ENCODE measurements at places on chromosomes 13 and 19.
A peak's percentile ranks its signal among the peaks of the same experiment; 100 is the strongest.

DNA sequence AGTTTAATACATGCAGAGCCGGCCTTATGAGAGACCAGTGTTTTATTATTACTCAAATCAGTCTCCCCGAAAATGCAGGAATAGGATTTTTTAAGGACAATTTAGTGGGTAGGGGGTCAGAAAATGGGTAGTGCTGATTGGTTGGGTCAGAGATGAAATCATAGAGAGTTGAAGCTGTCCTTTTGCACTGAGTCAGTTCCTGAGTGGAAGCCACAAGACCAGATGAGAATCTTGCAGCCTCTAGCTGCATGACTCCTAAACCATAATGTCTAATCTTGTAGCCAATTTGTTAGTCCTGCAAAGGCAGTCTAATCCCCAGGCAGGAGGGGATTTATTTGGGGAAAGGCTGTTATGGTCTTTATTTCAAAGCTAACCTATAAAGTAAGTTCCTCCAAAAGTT lies 1163.9 kb downstream of the DIAPH3 start:
- no peak for DNase-seq
- no peaks in the 10 kb centered on the region for H3K27me3 ChIP-seq
- H3K4me3 ChIP-seq: no peak overlapping the region

GRCh38 chr13:77335543-77335942 lies 8.6 kb upstream of the MYCBP2 start:
- no peak for DNase-seq
- H3K36me3 ChIP-seq: no peaks in the 10 kb centered on the region
- H3K27me3 ChIP-seq: peaks cover 97% of the 10 kb centered on the region
- H3K4me3 ChIP-seq: no peak overlapping the region
- H3K27ac ChIP-seq: no peak overlapping the region

- no peaks in the 10 kb centered on the region for H3K36me3 ChIP-seq
- H3K27ac ChIP-seq: no peak overlapping the region
- H3K4me3 ChIP-seq: no peak overlapping the region
- no peaks in the 10 kb centered on the region for H3K27me3 ChIP-seq
- H3K4me1 ChIP-seq: peaks cover 19% of the 10 kb centered on the region
Measured at GRCh38 chr13:94053986-94054593, 425.4 kb downstream of the DCT start.

DNA sequence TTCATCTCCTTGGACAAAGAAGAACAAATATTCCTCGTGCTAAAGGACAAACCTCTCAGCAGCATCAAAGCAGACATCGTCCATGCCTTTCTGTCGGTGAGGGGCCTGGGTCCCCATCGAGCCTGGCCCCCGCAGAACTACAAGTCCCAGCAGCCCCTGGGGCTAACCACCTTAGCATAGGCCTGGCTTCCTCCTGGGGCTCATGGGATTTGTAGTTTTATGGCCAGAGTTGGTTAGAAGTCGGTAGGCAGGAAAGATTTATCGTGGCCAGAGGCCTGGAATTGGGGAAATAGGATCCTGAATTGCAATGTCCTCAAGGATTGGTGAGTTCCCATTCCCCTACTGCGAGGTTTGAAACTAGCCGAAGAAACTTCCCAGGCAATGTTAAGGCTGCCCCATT lies 19.6 kb downstream of the TMEM150B start:
- DNase-seq: peak; percentile 79
- no peak overlapping the region for H3K4me3 ChIP-seq
- no peaks in the 10 kb centered on the region for H3K4me1 ChIP-seq
- H3K27me3 ChIP-seq: no peaks in the 10 kb centered on the region

DNA sequence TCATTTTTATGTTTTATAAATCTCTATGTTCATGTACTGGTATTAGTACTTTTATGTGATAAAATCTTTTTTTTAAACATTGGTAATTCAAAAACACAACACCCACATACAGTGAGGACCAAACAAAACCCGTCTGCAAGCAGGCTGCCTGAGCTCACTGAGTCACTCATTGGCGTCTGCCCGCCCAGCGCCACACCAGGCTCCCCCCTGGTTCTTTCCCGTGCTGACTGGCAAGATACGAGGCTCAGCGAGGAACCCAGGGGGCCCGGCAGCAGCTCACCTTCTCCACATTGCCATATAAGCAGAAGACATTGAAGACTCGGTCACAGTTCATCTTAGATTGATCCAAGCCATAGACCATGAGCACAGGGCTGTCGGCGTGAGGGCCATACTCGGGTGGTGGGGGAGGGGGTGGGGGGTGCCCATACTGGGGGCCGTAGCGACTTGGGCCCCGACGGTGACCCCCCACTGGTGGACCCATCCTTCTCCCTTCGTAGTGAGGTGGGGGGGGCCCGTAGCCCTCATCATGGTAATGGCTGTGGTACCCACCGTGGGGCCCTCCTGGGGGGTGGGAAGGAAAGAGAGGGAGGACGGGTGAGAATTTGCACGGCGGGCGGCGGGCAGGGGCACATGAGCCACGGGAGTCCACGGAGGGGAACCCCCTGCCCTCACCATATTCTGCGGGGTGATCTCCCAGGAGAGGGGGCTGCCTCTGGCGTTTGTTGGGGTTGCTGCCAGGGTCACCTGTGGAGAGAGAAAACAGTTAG lies 8.4 kb upstream of the ECH1 start:
- no peaks in the 10 kb centered on the region for H3K4me1 ChIP-seq
- no peak overlapping the region for H3K4me3 ChIP-seq
- DNase-seq: no peak
- no peaks in the 10 kb centered on the region for H3K27me3 ChIP-seq
- H3K27ac ChIP-seq: no peak overlapping the region

- no peak for DNase-seq
- H3K36me3 ChIP-seq: no peaks in the 10 kb centered on the region
- no peak overlapping the region for H3K4me3 ChIP-seq
- no peaks in the 10 kb centered on the region for H3K27me3 ChIP-seq
Measured at GRCh38 chr19:33446330-33447293, 73.1 kb downstream of the CEBPG start.

DNA sequence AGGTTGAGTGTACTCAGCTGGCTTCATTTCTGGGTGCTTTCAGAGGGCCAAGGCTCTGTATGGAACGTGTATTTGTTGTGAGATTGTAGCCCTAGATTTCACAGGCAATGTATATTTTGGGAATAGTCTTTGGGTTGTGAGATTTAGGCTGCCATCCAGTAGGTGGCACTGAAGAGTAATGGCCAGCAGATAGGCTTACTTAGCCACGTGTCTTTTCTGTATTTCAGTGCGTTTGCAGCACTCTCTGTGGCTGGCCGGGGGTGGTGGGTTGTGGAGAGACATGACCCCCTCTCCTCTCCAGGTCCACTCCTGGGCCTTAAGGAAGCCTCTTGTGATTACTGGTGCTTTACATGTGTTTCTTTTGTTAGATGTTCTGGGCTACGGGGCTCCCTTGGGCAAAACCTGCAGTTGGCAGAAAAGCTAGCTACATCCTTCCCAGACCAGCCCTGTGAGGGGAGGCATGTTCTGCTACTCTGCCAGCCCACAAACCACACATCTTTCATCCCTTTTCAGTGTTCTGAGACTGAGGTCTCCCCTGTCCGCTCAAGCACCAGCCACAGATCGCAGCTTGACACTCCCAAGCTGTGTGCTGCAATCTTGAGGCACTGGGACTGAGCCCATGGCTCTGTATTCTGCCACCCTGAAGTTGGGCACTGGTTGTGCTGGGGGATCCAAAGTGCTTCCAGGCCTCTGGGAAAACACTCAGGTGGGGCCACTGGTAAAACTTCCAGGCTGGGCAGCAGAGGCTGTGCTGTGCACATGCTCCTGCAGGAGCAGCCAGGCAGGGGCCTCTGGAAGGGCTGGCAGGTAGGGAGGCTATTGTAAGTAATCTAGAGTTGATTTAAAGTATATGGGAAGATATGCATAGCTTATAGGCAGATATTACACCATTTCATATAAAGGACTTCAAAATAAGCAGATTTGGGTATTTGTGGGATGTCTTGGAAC lies 1096.8 kb upstream of the PCDH20 start:
- no peaks in the 10 kb centered on the region for H3K27me3 ChIP-seq
- peak; percentile 84 for DNase-seq
- no peaks in the 10 kb centered on the region for H3K36me3 ChIP-seq
- peaks cover 6% of the 10 kb centered on the region for H3K4me1 ChIP-seq

DNA sequence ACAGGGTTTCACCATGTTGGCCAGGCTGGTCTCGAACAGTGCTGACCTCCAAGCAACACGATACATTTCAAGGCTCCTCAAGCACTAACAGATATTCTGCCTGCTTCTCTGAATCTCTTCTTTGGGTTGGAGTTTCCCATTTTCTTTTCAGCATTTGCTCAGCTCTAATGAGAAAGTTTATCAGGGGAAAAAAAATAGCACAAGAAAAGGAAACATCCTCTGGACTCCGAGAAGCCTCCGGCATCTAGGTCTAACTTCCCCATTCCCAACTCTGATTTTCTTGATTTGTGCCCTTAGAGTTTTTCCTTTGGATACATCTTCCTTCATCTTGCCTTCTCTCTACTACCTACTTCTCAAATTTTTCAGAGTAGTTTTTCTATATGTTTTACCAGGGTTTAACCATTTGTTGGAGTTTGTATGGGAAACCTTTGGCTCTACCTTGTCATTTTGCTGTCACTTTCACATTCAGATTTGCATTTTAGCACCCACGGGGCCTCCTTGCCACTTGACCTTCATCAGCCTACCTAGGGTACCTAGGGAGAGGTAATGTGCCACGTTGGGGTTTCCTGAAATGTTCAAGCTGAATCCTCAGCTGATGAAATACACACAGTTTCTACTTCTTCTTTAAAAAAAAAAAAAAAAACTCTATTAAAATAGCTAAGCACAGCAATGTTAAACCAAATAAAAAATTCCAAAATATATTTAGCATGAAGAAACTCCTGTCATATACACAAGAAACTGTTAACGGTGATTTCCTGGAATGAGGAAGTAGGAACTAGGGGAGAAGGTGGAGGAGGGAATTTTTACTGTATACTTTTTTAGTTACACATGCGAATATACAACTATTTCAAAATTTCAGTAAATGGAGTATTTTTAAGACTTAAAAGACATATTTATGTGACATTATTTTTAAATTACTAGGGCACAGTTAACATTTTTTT lies 5.1 kb upstream of the USP12 start:
- H3K27ac ChIP-seq: no peak overlapping the region
- no peak for DNase-seq
- H3K4me3 ChIP-seq: no peak overlapping the region
- H3K4me1 ChIP-seq: peaks cover 3% of the 10 kb centered on the region

- H3K36me3 ChIP-seq: no peaks in the 10 kb centered on the region
- peak overlapping the region; percentile 64 for H3K4me3 ChIP-seq
- H3K27ac ChIP-seq: no peak overlapping the region
Measured at GRCh38 chr19:14271840-14272239, 65.9 kb upstream of the ADGRL1 start.

DNA sequence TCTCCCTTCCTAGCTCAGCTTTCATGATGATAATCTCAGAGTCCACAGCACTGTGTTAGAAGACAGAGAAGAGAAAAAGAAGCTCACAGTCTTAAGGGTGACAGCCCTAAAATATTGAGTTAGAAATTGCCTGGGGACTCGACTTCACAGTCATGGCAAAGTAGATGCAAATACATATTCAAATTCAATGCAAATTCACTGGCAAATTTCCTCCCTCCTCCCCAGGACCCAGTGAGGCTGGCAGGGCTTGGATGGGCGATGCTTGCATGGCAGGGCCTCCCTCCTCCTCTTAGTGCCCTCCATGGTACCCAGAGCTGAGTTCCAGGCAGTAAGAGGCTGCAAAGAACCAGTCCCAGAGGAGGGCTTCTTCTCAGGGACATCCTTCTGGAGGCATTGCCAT lies 115.6 kb upstream of the UQCRFS1 start:
- DNase-seq: no peak
- H3K36me3 ChIP-seq: no peaks in the 10 kb centered on the region
- no peaks in the 10 kb centered on the region for H3K27me3 ChIP-seq
- no peak overlapping the region for H3K4me3 ChIP-seq

DNA sequence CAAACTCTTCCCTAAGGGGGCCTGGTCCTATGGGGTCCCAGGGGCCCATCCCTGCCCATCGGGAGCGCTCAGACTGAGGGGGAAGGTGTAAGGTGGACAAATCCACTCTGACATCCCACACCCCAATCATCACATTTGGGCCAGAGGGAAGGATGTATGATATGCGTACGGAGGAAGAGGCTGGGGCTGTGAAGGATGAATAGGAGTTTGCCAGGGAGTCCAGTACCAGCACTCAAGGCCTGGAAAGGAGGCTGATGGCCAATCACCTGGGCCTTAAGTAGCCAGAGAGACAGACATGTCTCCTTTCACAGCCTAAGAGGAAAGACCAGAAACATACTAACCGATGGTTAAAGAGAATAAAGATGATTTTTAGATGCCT lies 14.9 kb downstream of the TJP3 start:
- H3K36me3 ChIP-seq: no peaks in the 10 kb centered on the region
- H3K4me1 ChIP-seq: no peaks in the 10 kb centered on the region
- H3K27ac ChIP-seq: no peak overlapping the region
- no peak for DNase-seq

GRCh38 chr19:4399812-4400134 lies 574 bp downstream of the SH3GL1 start:
- H3K27ac ChIP-seq: peak overlapping the region; percentile 50
- no peaks in the 10 kb centered on the region for H3K4me1 ChIP-seq
- peak overlapping the region; percentile 98 for H3K4me3 ChIP-seq
- peaks cover 21% of the 10 kb centered on the region for H3K36me3 ChIP-seq
- no peaks in the 10 kb centered on the region for H3K27me3 ChIP-seq

- H3K36me3 ChIP-seq: no peaks in the 10 kb centered on the region
- H3K4me3 ChIP-seq: peak overlapping the region; percentile 89
- H3K4me1 ChIP-seq: peaks cover 9% of the 10 kb centered on the region
- no peak overlapping the region for H3K27ac ChIP-seq
- DNase-seq: peak; percentile 79
Measured at GRCh38 chr13:110136660-110137585, 170.0 kb downstream of the COL4A1 start.

- no peaks in the 10 kb centered on the region for H3K4me1 ChIP-seq
- no peaks in the 10 kb centered on the region for H3K27me3 ChIP-seq
- H3K36me3 ChIP-seq: no peaks in the 10 kb centered on the region
- no peak overlapping the region for H3K4me3 ChIP-seq
- no peak for DNase-seq
Measured at GRCh38 chr19:33447336-33448158, 74.0 kb downstream of the CEBPG start.

- H3K27ac ChIP-seq: no peak overlapping the region
- H3K4me1 ChIP-seq: no peaks in the 10 kb centered on the region
- no peaks in the 10 kb centered on the region for H3K27me3 ChIP-seq
- no peak overlapping the region for H3K4me3 ChIP-seq
- peaks cover 3% of the 10 kb centered on the region for H3K36me3 ChIP-seq
- no peak for DNase-seq
Measured at GRCh38 chr13:113821847-113822246, 42.0 kb downstream of the GAS6 start.

DNA sequence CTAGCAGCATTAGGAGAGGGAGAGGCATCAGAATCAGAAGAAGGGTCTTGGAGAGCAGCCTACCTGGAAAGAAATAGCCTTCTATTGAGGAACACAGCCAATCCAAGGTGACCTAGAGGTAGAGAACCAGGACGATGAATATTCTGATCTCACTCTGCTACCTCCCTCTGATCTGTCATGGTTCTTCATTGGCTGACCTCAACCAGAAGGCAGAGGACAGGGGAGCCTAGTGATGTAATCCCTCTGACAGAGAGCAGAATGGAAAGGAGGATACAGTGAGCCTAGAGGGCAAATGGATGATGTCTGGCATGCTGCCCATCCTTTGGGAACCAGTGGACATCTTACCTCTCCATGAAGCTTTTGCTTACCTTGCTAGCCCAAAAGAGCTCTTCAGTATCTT lies 3.6 kb downstream of the ZNF507 start:
- H3K4me3 ChIP-seq: no peak overlapping the region
- no peak for DNase-seq
- no peak overlapping the region for H3K27ac ChIP-seq
- H3K27me3 ChIP-seq: no peaks in the 10 kb centered on the region
- H3K36me3 ChIP-seq: peaks cover 58% of the 10 kb centered on the region
- peaks cover 5% of the 10 kb centered on the region for H3K4me1 ChIP-seq

All from endodermal cell (in vitro differentiated cells).